Effector CD4-positive, alpha-beta T cell (primary cell): ENCODE measurements at places on chromosomes 2 and 18.

DNA sequence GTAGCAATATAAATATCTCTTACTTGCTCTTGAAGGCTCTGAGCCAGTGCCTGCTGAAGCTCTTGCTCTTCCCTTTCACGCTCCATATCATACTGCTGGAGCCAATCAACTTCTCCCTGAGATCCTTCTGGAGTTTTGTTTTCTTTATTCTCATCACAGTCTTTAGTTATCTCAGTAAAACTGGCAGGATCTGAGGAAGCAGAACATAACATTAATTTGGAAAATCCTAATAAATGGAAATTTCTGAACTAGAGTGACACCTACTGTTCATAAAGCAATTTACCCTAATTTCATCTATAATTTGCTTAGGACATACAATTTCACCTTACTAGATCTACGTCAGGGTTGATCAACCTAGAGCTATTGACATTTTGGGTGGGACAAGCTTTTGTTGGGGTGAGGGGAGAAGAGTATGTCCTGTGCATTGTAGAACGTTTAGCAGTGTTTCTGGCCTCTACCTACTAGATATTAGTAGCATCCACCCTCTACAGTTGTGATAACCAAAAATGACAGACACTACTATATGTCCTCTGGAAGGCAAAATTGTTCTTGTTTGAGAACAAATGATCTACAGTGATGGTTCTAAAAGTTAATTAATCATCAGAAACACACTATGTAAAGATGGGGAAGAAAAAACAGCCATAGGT is 47.2 kb downstream of the VIL1 start:
- no peak for DNase-seq

GRCh38 chr2:112798979-112799975 is 15.0 kb upstream of the IL1A start:
- no peak for DNase-seq

DNA sequence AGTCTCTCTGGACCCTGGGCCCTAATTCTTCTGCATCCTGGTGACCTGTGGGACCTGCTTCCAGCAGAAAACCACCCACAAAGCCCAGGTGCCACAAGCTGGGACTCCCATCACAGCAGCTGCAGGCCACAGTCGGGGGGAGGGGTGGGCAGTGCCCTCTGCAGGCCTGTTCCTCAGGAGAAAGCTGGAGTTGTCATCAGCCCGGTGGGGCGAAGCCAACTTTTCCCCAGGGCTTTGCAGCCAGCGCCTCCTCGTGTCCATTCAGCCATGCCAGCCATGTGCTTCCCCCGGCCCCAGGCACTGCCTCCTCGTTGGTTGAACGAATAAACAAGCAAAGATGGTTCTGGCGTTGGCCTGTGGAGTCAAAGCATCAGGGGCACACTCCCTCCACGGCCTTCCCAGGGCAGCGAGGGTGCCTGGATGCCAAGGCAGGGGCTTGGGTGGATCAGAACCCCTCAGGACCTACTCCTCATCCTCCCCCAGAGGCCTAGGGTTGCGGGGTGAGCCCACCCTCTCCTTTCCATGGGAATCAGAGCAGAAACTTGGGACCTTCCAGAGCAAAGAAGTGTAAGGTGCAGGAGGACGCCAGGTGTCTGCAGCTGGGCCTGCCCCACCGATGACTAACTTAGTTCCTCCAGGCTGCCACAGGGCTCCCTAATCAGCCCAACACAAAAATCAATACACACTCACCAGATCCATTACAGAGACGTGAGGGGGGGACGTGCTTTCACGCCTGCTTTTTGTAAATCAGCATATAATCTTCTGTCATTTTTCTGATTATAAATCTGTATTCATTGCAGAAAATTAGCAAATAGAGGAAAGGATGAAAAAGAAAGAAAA is 75.7 kb upstream of the RAB6C start:
- no peak for DNase-seq

DNA sequence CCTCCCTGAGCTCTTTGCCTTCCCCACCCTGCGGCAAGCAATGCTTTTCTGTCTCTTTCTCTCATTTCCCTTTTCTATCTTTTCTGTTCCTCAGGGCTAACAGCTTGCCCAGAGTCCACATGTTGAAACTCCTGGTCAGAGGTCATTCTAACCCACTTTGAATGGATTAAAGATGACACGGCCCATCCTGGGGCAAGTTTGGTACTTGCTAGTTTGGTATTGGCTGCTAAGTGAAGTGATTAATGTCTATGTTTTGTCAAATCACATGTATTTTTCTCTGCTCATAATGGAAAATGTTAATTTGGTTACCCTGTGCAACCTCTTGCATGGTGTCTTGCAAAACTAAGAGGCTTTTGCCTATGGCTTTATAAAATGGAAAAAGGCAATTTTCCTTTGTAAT is 960.2 kb downstream of the CNTNAP5 start:
- DNase-seq, result no peak

DNA sequence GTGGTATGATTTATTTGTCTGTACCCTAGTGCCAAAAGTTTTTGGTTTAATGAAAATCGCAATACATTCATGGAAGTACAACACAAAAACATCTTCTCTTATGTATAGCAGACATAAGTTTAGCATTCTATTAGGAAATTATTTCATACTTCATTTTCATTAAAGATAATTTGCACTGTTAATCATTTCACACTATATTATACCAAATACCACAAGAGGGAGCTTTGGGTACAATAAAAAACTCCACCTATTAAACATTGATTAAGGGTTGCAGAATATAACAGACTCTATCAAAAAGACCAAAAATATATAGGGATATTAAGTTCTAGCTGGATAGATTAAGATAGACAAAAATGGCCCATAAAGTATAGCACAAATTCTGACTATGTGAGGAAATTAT is 79.0 kb downstream of the SLC66A3 start:
- no peak for DNase-seq

DNA sequence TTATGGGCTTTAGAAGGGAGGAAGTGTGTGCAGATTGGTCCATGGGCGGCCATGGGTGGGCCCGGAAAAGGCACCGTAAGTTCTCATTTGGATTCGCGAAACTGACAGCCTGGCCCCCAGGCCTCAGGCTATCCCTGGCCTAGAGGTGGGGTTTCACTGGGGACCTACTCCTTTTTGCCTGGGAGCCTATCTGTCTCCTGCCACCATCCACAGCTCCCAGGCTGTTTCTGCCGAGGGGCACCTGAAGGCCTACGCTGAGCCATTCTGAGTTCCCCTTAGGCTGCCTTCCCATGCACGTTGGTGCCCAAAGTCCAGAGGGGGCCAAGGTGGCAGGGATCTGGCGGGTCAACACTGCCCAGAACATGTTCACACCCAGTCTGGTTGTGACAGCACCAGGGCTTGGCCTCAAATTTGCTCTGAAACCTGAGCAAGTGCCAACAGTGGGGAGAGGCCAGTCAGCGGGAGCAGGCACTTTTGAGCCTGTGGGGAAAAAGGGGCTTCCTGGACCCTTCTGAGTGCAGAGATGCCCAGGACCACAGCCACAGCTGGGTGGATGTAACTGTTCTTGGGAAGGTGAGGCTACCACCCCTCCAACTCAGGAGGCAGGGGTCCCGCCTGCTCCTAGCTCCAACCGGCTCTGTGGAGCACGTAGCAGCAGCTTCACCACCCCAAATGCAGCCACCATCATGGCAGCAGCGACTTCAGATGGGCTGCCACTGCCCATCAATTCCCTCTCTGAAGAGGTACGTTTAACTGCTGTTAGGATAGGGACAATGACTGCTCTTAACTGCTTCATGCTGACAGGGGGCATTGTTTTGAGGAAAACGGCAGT is 73.6 kb upstream of the ZNF804A start:
- DNase-seq, result no peak

DNA sequence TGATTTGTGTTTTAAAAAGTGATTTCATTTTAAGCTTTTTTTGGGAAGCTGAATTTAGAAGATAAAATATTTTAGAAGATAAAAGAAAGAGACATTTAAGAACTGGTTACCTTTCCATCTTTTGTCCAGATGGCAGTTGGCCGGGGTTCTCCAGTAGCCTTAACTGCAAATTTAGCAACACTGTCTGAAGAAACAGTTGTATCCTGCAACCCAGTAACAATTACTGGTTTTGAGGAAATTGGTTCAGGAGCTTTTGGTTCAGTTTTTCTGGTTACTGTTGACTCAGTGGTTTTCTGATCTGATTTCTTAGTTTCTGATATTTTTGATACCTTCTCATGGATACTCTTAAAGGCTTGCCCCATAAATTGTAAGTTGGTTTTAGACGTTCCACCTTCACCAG is 49.9 kb downstream of the PLEKHA3 start:
- DNase-seq, result no peak

DNA sequence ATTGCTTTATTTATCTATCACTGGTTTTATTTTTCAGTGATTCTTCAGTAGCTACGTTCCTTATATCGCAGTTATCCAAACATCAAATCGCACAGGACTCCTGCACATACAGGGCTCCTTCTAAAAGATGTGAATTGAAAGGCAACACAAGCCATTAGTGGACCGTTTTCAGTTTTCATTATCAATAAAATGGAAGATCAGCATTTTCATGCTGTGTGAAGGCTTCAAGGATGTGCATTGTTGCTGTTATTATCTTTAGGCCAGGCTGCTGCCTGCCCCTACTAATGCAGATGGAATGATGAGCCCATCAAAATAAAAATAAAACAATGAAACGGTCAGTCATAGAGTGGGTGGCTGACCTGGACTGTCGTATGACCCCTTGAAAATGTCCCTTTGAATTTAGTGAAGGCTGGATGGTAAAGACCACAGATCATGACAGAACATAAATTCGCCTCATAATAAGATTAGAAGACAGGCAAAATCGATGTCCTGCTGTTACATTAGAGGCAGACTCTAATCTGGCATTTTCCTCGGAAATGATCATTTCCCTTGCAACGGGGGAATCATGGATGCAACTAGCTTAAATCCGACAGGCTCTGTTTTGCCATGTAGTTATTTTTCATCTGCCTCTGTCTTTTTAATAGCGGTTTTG is 32.9 kb downstream of the ITGB6 start:
- DNase-seq, result no peak

- DNase-seq, result no peak
Measured at GRCh38 chr2:36539631-36540030, 58.3 kb downstream of the FEZ2 start.

- no peak for DNase-seq
Measured at GRCh38 chr2:205386109-205386508, 296.2 kb upstream of the NRP2 start.

DNA sequence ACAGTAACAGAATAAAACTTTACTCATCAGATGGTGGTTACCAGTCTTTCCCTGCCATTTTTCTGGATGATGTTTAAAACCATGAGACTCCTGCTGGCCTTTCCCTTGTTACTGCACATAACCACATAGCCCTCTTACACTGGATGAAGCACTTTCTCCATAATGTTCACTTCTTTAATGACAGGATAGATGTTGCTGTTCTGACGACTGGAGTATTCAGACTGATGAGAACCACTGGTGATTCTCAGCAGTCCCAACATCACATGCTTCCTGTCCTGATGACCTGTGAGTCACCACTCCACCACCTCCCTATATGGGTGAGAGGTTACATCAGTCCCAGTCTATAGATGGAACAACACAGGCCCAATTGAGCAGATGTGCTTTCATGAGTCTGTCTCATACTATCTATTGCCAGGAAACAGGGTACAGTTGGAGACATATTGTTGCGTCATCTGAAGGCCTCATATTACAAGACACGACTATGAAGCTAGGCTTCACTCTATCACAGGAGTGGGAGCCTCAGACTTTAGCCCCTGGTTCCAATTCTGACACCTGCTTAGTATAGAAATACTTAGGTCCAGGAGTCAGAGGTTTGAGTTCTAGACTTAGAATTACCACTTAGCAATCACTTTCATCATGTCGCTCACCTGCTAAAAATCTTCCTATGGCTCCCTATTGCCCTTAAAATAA is 145.7 kb upstream of the KLF7 start:
- DNase-seq, result no peak

GRCh38 chr2:144681389-144681788 is 161.5 kb upstream of the ZEB2 start:
- DNase-seq, result no peak

- no peak for DNase-seq
Measured at GRCh38 chr2:15744820-15745219, 153.2 kb downstream of the DDX1 start.

DNA sequence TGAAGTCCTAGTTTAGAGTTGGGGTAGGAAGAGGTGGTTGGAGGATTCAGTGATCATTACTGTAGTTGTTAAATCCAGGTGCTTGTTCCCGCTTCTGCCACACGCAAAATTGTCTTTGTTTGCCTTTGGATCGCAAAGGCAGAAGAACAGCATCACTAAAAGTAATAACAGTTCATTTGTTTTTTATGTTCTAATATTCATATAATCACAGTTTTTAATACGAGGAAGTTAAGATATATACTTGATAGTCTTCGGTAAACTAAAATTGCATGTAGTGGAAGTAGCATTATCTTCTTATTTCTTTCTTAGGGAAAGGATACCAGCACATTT is 365 bp downstream of the NDUFB3 start:
- no peak for DNase-seq

- DNase-seq, result no peak
Measured at GRCh38 chr2:239401881-239402233, 1.0 kb upstream of the HDAC4 start.

DNA sequence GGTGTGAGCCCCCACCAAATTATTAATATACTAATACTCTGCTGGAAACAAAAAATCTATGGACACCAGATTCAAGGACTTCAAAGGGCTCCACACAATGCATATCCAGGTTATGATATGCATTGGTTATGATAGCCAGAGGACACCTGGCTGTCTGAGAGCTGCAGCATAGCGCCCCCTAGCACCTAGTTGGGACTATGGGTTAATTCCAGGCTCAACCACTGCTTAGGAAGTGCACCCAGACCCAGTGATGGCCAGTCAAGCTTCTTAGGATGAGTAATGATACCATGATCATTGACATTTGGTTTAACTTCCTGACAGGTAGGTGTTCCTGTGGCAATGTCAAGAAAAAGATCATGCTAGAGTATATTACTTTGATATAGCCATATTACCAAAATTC is 3.8 kb upstream of the FRZB start:
- no peak for DNase-seq

GRCh38 chr18:44937960-44938719 is 257.5 kb downstream of the SETBP1 start:
- no peak for DNase-seq

DNA sequence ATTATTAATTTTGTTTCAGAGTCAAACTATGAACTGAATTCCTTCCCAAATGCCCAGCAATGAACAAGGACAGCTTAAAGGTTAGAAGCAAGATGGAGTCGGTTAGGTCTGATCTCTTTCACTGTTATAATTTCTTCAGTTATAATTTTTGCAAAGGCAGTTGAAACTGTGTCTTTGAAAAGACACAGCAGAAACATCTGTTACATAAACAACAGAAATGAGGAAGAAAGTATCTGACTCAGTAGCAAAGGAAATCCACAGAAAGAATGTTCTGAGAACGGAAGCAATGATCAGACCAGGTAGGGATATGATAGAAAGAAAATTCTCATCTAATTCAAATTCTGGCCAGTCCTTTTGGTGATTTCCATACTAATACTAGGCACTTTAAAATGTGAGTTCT is 5.2 kb upstream of the RMC1 start:
- DNase-seq, result no peak

DNA sequence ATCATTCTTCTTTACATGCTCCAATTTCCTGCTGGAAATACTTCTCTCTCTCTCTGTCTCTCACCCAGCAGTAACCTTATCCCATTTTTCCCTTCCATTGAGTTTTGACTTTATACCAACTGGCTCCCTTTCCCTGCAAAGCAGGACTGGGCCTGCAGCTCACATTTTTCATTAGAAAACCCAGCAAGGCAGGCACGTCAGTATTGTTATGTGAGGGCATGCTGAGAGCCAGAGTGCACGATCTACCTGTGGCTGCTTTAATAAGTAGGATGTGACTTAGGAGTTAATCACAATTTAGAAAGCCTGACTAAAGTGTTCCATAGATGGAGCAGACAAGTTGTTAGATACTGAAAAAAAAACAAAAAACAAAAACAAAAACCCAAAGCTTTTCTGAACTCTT is 5.2 kb upstream of the NDUFV2 start:
- no peak for DNase-seq

- no peak for DNase-seq
Measured at GRCh38 chr2:85911814-85912692, 23.3 kb upstream of the ST3GAL5 start.
